Sigmoid colon (tissue), 7 donors: ENCODE measurements at places on chromosomes 7 and 10. TPM values are rescaled to one million over a fixed set of nuclear protein-coding genes. Genes with fewer than 3 reads are reported as not detected.

Gene CYP3A4
- not detected for total RNA-seq

Gene NAT16
- not detected for total RNA-seq

Gene TAC1
- 17.4 TPM for total RNA-seq

DNA sequence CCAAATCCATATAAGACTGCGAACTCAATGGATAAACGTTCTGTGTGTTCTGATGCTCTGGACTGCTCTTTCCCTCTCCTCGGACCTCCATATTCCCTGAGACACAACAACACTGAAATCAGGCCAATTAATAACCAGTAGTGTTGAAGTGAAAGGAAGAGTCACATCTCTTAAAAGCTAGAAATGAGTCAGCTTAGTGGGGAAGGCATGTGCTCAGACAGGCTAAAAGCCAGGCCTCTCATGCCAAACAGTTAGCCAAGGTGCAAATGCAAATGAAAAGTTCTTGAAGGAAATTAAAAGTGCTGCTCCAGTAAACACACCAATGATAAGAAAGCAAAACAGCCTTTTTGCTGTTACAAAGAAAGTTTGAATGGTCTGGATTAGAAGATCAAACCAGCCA lies 29.3 kb downstream of the TNS3 start:
- no peak overlapping the region for H3K4me3 ChIP-seq
- no peak for DNase-seq
- no peaks in the 10 kb centered on the region for H3K36me3 ChIP-seq
- H3K4me1 ChIP-seq = peaks cover 41% of the 10 kb centered on the region
- no peak overlapping the region for H3K27ac ChIP-seq
- no peaks in the 10 kb centered on the region for H3K27me3 ChIP-seq
